ENCODE measurements at places on chromosomes 7 and 10. TPM values are rescaled to one million over a fixed set of nuclear protein-coding genes. Genes with fewer than 3 reads are reported as not detected.

The ELN gene
- not detected for total RNA-seq

The HERC4 gene
- 28.6 TPM for total RNA-seq

The SPDYE9 gene
- not detected for total RNA-seq

The SPAM1 gene
- not detected for total RNA-seq

The CPED1 gene
- 23.8 TPM for total RNA-seq

The CTTNBP2 gene
- 4.8 TPM for total RNA-seq

The STAMBPL1 gene
- 9.0 TPM for total RNA-seq

The COMTD1 gene
- 7.9 TPM for total RNA-seq

The COL13A1 gene
- total RNA-seq, result 0.53 TPM

The AKR1E2 gene
- total RNA-seq, result not detected

The TFEC gene
- 0.39 TPM for total RNA-seq

The PSD gene
- 0.06 TPM for total RNA-seq

The PRR15 gene
- 1.2 TPM for total RNA-seq

The SLC16A12 gene
- total RNA-seq, result 0.08 TPM

The CPA4 gene
- 22.7 TPM for total RNA-seq

The SCIN gene
- 0.37 TPM for total RNA-seq

The KCNMA1 gene
- 8.4 TPM for total RNA-seq

The PRXL2A gene
- 14.2 TPM for total RNA-seq

The GRM3 gene
- not detected for total RNA-seq

The PHYHIPL gene
- 0.06 TPM for total RNA-seq

The ST8SIA6 gene
- total RNA-seq, result 0.14 TPM

The ANKMY2 gene
- total RNA-seq, result 46.8 TPM

The HOXA1 gene
- 1.2 TPM for total RNA-seq

The CTNNA3 gene
- total RNA-seq, result 0.02 TPM

The ENKUR gene
- not detected for total RNA-seq

The CYP3A7 gene
- not detected for total RNA-seq

The LFNG gene
- total RNA-seq, result 14.7 TPM

The HSPA12A gene
- 5.4 TPM for total RNA-seq

The ACSM6 gene
- total RNA-seq, result not detected

The LARP4B gene
- 13.6 TPM for total RNA-seq

The ASZ1 gene
- 0.14 TPM for total RNA-seq

The ALOX5 gene
- total RNA-seq, result 0.60 TPM

The SAMD9 gene
- 24.0 TPM for total RNA-seq
